Retina (tissue), 1 donor: ENCODE measurements at places on chromosomes 12 and 14.
A peak's percentile ranks its signal among the peaks of the same experiment; 100 is the strongest.

DNA sequence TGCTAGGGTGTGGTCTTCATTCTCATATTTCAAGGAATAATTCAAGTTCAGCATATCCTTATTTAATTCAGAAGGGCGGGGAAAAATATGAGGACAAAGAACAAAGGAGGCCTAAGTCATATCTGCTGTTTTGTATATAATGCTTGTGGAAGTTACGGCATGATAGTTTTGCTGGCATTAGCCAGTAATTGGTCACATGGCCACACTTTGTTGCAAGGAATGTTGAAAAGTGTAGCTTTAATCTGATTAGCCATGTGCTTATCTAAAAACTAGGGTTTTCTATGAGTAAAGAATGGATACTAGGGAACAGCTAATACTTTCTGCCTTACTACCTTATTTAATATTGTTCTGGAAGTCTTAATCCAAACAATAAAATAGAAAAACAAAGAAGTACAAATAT lies 34.4 kb upstream of the E2F7 start:
- no peak for DNase-seq

DNA sequence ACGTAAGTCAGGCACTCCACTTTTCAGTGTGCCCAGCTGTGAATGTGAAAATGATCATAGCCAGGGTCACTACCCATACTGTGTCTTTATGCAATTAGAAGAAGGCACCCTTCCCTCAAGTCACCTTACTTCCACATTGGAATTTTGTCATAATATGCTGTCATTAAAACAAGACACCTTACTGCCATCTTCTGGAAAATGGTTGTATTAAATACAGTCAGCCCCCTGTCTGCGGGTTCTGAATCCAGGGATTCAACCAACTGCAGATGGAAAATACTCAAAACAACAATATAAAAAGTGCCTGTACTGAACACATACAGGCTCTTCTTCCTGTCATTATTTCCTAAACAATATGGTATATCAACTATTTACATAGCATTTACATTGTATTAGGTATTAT lies 70.2 kb upstream of the TBX5 start:
- peak; percentile 34 for DNase-seq

GRCh38 chr12:10716277-10716676 lies 6.8 kb downstream of the YBX3 start:
- DNase-seq: no peak

DNA sequence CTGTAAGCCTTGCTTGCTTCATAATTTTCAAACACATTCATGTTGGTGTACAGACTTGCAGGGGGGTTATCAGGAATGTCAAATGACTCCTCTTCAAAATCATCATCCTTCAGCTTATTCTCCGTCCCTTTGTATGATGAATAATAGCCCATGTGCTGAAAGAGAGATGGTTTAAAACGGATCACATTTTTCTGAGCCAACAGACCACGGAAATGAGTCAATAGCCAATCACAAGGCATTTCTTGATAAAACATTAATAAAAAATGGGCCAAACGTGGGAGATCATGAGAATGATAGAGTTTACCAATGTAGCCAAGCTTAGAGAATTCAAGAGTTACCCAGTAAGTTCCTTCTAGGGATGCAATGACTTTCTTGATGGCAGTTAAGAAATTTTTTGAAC lies 105.5 kb downstream of the NTS start:
- DNase-seq: no peak

GRCh38 chr12:47085815-47086252 lies 6.1 kb upstream of the AMIGO2 start:
- DNase-seq: no peak

- DNase-seq: no peak
Observed at GRCh38 chr14:59308673-59309072, 120.2 kb downstream of the DAAM1 start.

- peak; percentile 18 for DNase-seq
Observed at GRCh38 chr14:92190768-92191167, 69.0 kb downstream of the CPSF2 start.

GRCh38 chr12:83224012-83224411 lies 537.3 kb downstream of the TMTC2 start:
- no peak for DNase-seq

DNA sequence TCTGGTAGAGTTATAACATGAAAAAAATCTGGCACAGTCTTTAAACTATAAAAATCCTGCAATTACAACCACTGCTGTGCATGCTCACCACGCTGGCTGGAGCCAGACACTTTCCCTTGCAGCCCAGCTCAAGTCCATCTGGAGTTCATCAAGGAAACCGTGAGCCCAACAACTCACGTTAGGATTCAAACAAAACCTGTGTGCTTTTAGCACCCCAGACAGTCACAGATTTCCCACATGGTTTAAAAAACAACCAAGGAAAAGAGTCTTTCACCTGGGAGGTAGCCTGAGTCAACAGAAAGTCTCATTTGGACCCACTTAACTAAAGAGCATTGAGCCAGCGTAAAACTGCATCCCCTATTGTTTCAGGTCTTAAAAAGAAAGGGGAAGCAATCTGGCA lies 4.7 kb downstream of the LRIG3 start:
- no peak for DNase-seq

DNA sequence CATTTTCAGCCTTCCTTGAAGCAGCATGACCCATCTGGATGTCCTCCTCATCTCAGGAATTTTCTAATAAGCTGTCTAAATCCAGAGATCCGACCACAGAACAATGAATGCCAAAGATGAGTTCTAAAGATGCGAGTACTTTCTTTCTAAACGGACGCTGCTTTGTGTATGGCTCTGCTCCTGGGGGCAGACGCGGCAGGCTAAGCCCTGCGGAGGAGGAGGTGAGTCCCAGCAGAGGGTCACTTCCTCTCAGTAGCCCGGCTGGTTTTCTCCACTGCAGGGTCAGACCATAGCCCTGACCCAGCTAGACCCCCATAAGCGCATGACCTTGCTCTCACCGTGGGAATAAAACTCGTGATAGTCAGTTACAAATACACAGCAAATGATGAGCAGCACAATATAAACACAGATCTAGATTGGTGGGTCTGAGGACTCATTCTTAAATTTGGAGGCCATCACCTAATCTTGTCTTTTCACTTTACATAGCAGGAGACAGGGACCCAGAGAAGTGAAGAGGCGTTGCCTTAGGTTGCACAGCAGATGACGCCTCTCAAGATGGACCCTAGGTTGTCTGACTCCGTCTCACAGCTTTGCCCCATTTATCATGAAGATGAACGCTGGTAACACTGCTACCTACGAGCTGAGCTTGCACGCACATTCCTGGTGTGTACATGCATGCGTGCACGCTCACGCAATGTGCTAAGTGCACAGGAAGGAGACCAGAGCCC lies 16.6 kb downstream of the SSH1 start:
- DNase-seq: no peak

DNA sequence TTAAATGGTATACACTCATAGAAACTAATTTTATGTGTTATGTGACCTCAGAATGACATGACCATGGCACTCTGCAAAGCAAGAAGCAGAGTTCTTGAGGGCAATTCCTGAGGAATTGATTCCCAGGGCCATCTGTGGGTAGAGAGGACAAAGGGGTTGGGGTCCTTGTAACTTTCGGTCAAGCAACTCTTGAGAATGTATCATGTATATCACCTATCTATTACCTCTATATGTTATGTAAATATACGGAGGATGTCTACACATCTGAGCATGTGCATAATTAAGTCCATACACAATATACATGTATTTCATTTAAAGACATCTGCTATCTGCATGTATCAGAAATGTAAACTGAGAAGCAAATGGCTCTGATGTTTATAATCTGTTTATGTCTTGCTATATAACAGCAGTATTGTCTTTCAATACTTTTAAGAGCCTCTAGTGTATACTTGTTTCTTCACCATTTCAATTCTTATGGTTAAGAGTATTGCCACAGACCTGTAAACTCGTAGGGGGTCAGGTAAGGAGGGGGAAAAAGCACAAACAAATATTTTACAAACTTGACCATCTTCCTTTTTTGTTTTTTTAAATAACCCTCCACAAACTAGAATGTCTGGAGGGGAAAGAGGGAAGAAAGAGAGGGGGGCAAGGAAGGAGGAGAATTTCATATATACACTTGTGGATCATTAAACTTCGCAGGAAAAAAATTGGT lies 4.5 kb downstream of the FOXA1 start:
- DNase-seq: no peak

DNA sequence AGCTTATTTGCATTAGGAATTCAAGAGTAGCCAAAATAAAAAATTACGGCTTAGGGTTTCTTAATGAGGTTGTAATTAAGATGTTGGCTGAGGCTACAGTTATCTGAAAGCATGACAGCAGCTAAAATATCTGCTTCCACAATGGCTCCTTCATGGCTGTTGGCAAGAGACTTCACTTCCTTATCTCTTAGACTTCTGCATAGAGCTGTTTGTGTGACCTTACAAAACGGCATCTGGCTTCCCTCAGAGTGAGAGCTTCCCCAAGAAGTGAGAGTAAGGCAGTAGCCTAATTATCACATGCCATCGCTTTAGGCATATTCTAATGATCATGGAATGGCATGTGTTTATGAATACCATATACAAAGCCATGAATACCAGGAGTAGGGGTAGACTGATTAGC lies 57.6 kb downstream of the CCDC59 start:
- peak; percentile 22 for DNase-seq

GRCh38 chr12:129530517-129530916 lies 373.3 kb downstream of the TMEM132D start:
- DNase-seq: no peak

GRCh38 chr12:115960868-115961802 lies 316.4 kb downstream of the MED13L start:
- no peak for DNase-seq

GRCh38 chr12:110992909-110993308 lies 72.5 kb upstream of the MYL2 start:
- no peak for DNase-seq

DNA sequence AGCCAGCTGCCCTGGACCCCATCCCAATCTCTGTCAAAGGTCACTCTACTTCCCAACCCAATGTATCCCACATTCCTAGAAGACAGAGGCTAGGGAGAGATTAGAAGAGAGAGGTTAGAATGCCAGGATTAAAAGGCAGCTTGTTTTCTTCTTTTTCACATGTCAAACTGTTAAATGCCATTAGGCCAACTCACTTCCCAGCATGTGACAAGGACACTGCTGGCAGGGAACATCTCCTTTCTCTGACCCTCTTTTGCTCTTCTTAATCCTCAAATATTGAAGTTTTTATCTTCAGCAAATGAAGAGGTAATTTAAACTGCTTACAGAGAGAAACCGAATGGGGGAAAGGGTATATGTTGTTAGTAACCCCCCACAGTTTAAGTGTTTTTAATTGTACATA lies 89.1 kb downstream of the BBS10 start:
- no peak for DNase-seq

GRCh38 chr14:73953731-73954130 lies 3.6 kb downstream of the COQ6 start:
- no peak for DNase-seq

DNA sequence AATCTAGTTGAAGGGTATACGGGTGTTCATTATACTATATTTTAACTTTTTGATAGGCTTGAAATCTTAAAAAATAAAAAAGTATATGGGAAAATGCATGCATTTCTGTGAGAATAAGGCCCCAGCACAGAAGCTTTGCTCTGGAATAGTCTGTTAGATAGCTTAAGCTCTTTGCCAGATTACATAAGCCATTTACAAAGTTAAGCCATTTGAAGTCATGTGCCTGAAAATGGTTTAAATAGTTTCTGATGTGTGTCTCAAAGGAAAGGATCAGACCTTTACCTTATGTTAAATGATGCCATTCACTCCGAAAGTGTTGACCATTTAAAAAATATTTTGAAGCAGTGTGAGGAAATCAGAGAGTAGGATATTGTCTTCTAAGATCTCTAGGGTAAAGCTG lies 51.3 kb downstream of the WASHC4 start:
- DNase-seq: no peak

DNA sequence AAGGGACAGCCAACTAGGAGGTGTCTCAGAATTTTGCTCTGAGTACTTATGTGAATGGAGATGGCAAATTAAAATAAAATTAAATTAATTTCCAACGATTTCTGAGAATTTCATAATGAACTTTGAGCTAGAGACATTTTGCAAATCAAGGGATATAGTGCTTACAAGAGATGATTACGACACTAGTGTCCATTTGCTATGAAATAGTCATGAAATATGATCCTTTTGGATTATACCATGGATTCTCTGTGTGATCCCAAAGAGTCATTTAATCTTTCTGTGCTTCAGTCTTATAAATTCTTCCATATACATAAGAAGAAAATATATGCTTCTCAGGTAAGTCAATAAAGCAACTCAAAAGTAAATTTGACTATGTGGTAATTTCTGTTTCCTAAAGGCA lies 240.6 kb downstream of the SLC25A21 start:
- no peak for DNase-seq

DNA sequence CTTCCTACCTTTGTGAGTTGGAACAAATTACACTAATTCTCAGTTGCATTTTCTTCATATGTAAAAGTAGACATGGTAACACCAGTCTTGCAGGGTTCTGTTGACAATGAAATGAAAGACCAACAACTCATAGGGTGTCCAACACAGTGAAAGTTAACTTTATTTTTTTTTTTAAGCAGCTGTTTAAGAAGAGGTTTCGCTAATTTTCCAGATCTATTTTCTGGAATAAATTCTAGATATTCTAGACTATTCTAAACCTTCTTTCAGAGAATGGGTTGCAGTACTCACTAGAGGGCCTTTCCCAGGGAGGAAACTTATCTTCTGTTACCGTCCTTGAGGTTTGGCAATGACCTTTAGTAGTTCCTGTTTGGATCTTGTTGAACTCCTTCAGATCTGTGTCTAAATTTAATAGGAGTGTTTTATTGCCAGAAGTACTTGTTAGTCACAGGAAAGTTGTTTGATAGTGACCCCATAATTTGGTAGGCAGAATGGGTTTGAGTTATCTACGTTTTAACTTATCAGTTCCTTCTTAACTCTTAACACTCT lies 2.8 kb upstream of the ART4 start:
- DNase-seq: no peak

DNA sequence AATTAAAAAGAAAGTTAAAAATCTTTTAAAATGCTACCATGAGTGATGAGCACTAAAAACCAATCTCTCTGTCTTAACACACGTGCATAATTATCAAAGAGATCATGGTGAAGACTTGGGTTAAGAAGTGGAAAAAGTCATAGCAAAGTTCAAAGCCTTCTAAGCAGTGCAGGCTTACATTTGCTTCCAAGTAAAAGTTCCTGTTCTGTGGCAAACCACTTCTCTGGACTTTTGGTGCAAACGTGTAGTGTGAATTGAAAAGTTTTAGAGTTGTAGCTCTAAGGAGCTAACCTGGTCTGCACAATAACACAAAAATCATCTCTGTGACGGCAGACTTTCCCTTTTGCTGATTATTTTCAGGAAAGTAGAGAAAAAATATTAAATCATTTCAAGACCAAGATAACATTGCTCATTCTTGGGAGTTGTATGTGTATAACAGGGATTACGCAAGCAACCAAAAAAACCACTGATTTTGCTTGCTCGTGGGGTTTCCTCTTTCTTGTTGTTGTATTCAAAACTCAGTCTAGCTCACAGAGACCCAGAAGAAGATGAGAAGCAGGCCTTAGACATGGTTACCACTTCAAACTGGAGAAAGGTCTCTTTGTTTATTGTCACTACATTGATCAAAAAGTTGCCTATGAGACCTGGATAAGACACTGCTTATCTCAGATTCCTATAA lies 2.3 kb upstream of the GLIPR1 start:
- DNase-seq: no peak

- DNase-seq: peak; percentile 28
Observed at GRCh38 chr14:90641615-90642243, 174.5 kb downstream of the TTC7B start.

- DNase-seq: no peak
Observed at GRCh38 chr14:103028161-103028767, 29.1 kb downstream of the CDC42BPB start.
